ENCODE measurements at places on chromosomes 2 and 18. TPM values are rescaled to one million over a fixed set of nuclear protein-coding genes. Genes with fewer than 3 reads are reported as not detected.

MDH1B gene
- 1.7 TPM for total RNA-seq

LAMA3 gene
- total RNA-seq = 29.5 TPM

RAB12 gene
- 31.7 TPM for total RNA-seq

DNAH7 gene
- total RNA-seq = 0.93 TPM

DLX1 gene
- total RNA-seq = 3.9 TPM

MPP4 gene
- 0.08 TPM for total RNA-seq

FAP gene
- 0.08 TPM for total RNA-seq

PTPRN gene
- 2.2 TPM for total RNA-seq

HOXD3 gene
- total RNA-seq = 0.15 TPM

FOXD4L1 gene
- 0.31 TPM for total RNA-seq

DLGAP1 gene
- total RNA-seq = 0.09 TPM
